ENCODE measurements at places on chromosomes 5 and 9.

DNA sequence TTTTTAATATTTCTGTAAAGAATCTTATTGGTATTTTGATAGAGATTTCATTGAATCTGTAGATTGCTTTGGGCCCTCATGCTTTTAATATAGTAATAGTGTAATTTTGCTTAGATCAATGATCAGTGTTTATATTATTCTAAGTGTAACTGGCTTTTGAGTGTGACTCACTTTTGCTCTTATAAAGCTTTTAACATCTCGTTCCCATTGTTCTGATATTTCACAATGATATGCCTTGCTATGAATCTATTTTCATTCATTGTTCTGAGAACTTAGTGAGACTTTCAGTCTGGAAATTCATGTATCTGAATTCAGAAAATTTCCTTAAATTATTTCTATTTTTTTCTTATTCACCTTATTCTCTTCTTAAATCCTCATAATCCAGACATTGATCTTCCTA is 13.5 kb upstream of the MAMDC2 start:
- no peak for DNase-seq

DNA sequence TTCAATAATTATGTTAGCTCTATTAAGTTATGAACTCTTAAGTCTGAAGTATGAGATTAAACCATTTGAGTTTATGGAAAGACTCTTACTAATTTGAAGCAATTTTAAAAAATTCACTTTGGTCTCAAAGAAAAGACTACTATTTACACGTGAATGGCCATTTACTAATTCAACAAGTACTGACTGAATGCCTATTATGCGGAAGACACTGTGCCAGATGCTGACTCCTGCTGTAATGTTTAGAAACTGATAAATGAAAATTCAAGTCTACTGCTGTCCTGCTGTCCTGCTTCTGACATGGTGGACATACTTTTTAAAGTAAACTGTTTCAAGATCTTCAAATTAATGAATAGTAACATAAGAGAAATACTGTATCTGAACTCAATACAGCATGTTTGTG is 116.2 kb downstream of the MPDZ start:
- DNase-seq = no peak

DNA sequence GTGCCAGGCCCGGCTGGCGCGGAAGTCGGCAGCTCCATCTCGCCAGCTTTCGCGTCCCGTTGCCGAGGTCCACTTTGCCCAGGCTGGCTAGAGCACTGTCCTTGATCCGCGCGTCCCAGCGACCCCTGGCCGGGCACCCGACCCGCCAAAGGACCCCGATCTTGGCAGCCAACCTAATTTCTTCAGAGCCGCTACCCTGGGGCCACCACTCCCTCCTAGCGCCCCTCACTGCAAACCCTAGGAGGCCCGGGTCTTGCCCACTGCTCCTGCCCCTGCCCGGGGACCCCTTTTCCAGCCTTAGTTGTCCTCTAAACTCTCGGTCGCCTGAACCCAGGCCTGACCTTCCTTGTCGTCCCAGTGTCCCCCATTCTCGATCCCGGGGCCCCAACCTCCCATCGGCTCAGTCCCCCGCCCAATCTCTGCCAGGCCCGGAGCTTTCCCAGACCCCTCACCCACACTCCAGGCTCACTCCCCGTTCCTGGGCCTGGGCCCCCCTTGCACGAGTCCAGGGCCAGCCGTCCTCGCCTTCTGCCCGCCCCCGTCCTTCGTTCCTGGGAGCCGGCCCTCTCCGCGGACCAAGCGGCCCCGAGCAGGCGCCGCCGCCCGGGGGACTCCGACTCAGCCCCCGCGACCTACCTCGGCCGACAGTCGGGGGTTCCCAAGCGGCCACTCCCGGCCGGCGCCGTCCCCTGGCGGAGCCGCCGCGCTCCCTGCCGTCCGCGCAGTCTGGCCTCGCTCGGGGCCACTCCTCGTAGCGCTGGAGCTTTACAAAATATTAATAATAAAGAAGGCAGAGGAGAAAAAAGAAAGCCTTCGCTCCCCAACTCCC is 701 bp upstream of the LMX1B start:
- DNase-seq = no peak

DNA sequence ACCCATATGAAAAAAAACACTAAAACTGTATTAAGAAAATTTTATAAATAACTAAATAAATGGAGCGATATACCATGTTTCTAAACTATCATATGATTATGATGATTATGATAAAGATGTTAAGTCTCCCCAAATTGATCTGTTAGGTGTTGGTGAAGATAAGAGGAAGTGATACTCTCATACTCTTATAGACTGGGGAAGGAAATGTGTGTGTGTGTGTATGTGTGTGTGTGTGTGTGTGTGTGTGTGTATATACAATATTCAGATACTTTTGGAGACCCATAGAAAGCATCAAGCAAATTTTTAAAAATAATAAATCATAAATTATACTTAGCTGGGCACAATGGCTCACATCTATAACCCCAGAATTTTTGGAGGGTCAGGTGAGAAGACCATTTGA is 62.9 kb downstream of the TMEM232 start:
- DNase-seq = no peak

DNA sequence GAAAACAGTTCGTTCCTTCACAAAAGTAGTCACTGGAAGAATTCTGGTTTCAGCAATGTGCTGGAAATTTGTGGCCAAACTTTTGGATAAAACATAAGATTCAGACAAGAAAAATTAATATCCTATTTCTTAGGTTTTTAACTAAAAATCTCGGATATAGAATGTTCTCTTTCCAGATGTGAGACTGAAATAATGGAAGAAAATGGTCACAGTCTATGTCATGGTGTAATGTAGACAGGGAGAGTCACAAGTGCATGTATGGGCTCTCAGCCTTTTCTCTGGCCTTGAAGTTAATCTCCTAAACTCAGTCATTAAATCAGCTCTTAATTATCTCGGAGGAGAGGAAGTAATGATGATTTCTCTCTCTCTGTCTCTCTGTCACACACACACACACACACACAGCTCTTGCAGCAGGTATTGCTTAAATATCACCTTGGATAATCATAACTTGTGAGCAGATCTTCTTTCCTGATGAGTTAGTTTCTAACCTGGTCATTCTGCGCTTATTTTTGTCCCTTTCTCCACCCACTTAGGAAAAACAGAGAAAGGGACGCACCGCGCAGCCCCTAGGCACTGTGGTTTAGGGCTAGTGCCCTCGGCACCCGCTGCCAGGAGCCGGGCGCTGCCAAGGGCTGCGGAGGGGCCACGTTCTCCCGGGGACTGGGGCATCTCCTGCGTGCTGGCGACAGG is 672 bp upstream of the ITGA2 start:
- DNase-seq = no peak

GRCh38 chr9:89000973-89001916 is 10.0 kb downstream of the S1PR3 start:
- DNase-seq = peak; percentile 94

GRCh38 chr5:145509336-145510136 is 325.6 kb downstream of the PRELID2 start:
- no peak for DNase-seq

- no peak for DNase-seq
Measured at GRCh38 chr5:15183520-15183919, 311.9 kb upstream of the ANKH start.

GRCh38 chr9:137711678-137712105 is 92.9 kb downstream of the EHMT1 start:
- DNase-seq = no peak

- DNase-seq = no peak
Measured at GRCh38 chr9:38422555-38423260, 1.5 kb downstream of the IGFBPL1 start.

GRCh38 chr9:129777769-129778130 is 24.9 kb upstream of the PTGES start:
- no peak for DNase-seq

GRCh38 chr5:149391524-149391923 is 12.4 kb upstream of the IL17B start:
- DNase-seq = no peak

- DNase-seq = no peak
Measured at GRCh38 chr5:17412760-17413671, 85.0 kb upstream of the TAF11L2 start.

DNA sequence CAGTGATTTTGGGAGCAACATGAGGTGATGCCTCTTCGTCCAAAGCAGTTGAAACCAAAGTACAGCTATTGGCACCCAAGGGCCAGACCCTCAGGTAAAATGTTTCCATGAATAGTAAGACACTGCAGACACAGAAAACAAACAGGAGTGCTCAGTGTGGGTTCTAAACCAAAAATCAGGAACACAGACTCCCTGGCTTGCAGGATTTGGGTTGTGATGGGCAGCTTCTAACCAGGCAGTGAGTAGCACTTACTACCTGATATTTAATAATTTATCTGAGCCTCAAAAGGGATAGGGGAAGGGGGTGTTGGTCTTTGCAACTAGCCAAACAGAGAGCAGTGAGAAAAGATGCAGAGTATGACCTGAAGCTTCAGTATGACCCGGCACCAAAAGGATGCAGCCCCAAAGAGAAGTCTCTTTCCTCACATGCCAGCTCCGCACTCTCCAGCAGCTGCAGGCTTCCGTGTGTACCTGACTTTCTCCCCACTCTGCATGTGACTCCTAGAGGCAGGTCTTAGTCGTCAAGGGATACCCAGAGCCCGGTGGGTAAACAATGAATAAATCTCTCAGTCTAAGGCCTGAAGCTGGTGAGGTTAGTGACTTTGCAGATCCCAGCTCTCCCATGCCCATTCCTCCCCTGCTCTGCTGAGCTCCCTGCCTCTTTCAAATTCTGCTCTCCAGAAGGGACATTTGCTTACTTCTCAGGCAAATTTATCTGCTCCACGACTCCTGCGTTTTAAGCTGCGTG is 105.4 kb upstream of the SPOCK1 start:
- no peak for DNase-seq

DNA sequence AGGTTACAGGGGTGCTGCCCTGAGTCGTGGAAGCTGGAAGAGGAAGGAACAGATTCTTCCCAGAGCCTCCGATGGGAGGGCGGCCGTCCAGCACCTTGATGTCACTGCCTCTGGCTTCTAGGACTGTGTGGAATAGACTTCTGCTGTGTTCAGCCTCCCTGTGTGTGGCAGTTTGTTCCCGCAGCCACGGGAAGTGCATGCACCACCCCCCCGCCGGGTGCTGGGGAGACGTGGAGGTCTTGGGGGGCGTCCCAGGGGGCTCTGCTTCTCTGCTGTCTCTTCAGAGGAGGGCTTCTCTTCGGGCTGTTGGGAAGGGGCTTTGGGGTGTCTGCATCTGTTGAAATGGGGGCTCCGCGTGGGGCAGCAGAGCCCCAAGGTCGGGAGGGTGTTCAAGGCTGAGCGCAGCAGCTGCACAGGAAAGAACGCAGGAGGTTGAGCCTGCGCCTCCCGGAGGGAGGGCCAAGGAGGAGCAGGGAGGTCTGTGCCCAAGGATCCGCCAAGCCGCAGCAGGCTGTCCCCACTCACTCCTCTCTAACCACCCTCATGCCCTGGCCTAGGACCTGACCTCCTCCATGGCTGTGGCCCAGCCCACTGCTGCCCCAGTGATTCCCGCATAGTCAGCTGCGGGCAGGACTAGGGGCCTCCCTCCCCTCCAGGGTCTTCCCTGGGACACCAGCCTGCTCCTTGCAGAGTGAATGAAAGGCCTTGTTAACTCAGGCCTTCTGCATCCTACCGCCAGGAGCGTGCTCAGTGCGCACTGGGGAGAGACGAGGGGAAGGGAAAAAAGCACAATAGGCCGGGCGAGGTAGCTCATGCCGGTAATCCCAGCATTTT is 45.0 kb downstream of the ROPN1L start:
- peak; percentile 16 for DNase-seq

- DNase-seq = no peak
Measured at GRCh38 chr5:10595293-10595671, 31.4 kb downstream of the ANKRD33B start.

GRCh38 chr5:138140268-138140667 is 1.0 kb upstream of the NME5 start:
- no peak for DNase-seq

DNA sequence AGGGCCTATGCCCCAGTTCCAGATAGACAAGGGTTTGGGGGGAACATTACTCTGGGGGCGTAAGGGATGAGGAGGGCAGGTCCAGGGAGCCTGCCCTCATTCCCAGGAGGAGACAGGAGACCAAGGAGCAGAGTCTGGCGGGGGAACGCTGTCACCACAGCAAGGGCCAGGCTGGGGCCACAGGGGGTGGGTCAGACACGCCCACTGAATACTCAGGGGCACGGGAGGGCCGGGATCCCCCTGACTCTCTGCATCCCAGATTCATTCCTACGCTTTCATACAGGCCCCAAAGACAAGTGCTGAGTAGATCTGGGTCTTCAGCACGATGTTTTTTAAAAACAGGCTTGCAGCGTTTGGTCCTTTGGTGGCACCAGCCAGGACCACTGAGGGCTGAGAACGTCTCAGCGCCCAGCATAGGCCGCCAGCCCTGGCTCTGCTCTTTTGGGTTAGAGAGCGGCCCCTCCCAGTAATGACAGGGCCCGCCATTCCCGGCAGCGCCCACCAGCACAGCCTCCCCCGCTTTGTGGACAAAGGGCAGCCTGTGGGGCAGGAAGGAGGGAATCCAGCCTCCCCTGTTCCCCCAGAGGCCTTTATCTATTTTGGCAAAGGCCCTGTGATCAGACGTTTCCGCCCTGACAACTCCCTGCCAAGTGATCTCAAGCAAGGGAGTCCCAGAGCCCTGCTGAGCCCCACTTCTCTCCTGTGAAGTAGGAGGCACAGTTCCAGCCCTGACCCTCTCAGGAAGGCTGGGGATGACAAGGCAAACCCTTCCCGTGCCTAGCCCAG is 24.9 kb downstream of the NEK6 start:
- DNase-seq = peak; percentile 53

GRCh38 chr9:99823681-99824377 is 2.1 kb downstream of the NR4A3 start:
- no peak for DNase-seq

DNA sequence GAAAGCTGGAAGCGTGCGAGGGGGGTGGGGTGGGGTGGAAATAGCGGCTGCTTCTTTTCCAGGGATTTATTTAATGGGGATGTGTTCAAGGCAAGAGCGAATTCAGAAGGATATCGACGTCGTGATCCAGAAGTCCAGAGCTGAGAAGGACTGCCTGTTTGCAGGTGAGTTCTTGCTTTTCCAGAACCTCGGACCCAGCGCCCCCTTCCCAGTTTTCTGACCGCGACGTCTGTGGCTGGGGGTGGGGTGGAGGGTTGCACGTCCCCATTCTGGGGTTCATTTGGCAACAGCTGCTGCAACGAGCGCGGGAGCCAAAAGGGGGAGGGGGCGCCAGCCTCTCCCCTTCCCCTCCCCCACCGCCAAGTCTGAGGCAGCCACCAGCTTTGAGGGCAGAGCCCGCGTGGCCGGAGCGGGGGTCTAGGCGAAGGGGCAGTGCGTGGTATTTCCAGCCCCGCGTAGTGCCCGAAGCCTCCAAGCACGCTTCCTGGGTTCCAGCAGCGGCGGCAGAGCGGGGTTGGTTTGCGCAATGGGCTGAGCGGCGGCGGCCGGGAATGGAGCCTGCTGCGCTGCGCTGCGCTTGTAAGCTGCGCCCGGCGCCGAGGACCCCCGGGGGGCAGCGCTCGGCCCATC is 701 bp downstream of the PARP8 start:
- peak; percentile 17 for DNase-seq

Data from tibial nerve (tissue), 4 donors.